Stimulated activated CD8-positive, alpha-beta memory T cell treated with anti-CD3 and anti-CD28 coated beads, Interleukin-15, amount 100 ng/mL, for 1 hour (primary cell): ENCODE measurements at places on chromosomes 6 and 20.

DNA sequence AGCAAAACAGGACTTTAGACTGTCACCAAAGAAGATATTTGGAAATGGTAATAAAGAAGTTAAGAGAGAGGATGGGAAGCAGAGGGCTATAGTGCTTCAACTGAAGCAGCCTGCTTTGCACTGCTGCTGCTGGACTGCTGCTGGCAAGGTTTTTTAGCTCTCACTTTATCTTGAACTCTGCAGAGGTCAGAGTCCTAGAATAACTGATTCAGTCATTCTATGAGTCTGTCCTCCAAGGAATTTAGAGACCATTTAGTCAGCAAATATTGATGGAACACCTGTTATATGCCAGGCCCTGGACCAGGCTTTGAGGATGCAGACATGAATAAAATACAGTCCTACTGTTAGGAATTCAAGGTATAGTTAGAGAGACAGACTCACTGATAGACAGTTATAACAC is 9.1 kb upstream of the SAYSD1 start:
- DNase-seq = no peak

DNA sequence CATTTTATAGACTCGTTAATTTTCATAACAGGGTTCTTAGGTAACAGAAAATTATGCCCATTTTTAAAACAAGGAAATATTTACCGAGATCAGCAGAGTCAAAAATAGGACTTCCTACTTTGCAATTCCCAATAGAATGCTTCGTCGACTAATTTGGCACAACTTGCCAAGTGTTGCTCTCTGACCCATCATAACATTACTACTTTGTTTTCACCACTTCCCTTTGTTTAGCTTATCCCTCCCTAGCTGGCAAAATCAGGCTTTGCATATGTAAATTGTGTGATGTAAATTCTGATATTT is 914 bp upstream of the RANBP9 start:
- no peak for DNase-seq

DNA sequence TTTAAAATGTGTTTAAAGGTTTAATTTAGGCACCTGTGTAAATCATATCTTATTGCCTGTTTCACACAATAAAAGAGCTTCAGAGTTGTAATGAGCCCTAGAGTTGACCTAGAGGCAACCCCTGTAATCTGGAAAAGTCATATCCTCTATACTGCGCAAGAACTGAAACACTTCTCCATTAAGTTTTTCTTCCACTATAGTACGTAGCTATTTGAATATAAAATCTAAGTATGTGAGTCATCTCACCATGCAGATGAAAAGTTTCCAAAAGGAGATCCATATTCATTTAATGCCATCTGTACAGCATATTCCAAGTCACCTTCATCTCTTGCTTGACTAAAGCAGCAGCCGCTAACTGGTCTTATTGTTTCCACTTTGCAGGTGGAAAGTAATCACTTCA is 26.0 kb upstream of the TAAR1 start:
- no peak for DNase-seq

DNA sequence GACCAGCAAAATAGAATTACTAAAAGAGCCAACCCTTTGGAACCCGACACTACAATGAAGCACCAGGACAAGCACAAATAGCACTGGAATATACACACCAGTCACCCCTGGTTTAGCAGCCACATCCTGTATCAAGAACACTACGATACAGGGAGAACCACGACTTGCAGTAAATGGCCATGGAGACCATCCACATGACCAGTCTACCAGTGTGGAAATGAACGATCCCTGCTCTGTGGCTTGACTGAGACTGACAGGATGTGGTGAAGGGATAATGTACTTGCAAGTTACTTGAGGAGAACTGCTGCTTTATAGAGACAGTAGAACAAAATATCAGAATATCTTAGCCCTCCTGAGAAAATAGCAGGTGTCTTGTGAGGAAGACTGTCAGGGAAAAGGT is 169.6 kb downstream of the COL9A1 start:
- no peak for DNase-seq

DNA sequence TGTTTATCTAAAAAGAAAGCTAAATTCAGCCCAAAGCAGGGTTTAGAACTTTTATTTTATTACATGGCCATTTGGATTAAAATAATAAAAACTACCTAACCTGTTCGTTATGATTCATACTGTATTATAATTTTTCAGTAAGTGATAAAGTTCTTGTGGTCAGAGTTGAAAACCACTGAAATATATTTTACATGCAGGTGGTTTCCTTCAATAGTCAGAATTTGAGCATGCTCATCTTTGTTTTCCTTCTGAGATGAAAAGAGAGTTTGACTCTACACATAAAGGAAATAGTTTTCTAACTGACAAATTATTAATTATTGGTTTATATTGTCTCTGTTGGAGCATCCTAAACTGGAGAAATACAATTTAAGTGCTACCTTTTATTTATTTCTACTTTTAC is 114.0 kb upstream of the FKBP1C start:
- DNase-seq = no peak

- no peak for DNase-seq
Observed at GRCh38 chr6:170176136-170176897, 114.6 kb downstream of the DLL1 start.

GRCh38 chr6:125931733-125932450 is 24.7 kb upstream of the HINT3 start:
- no peak for DNase-seq

DNA sequence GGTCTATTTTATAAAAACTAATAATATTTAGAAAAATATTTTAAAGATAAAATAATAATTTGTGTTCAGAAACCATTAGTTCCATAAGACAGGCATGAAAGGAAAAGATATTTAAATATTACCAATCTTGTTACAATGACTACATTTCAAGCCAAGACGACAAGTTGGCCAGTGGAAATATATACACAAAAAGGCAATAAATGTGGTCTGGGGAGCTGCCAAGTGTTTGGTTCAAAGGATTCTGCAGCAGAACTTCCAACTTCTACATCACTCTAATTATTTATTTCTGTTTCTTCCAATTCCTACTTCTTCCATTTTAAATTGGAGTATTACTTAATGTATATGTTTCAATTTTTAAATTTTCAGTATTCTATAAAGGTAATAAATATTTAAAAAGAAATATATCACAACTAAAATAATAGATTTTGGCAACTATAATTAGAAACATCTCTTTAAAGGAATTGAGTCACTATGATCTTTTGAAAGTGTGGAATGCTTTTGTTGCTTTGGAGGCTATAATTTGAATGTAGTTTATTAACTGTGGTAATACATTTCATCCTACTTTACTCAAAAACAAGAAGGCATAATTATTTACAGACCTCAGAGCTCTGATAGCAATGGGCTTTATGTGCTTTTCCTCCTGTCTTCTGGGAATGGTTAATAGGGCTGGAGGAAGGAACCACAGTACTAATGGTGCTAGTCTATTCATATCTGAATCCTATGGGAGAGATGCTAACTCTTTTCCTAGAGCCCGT is 129.7 kb upstream of the FAM184A start:
- DNase-seq = no peak

DNA sequence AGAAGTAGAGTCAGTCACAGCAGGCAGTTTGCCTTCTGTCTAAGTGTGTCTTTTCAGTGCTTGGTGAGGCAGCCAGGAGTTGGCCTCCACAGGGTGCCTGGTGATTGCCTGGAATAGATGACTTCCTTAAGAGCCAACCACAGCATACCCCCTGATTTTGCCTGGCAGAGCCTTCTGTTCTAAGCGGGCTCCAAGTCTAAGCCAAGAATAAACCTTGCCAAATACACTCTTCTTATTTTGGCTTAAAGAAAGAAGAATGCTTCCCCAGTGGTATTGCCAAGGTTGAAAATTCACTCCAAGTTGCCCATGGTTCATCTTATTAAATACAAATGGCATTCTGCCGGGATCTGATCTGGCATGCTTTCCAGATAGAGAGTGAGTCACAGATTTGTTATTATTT is 1424.8 kb upstream of the EYS start:
- no peak for DNase-seq
